ENCODE measurements at places on chromosomes 16 and 17. TPM values are rescaled to one million over a fixed set of nuclear protein-coding genes. Genes with fewer than 3 reads are reported as not detected.

DNA sequence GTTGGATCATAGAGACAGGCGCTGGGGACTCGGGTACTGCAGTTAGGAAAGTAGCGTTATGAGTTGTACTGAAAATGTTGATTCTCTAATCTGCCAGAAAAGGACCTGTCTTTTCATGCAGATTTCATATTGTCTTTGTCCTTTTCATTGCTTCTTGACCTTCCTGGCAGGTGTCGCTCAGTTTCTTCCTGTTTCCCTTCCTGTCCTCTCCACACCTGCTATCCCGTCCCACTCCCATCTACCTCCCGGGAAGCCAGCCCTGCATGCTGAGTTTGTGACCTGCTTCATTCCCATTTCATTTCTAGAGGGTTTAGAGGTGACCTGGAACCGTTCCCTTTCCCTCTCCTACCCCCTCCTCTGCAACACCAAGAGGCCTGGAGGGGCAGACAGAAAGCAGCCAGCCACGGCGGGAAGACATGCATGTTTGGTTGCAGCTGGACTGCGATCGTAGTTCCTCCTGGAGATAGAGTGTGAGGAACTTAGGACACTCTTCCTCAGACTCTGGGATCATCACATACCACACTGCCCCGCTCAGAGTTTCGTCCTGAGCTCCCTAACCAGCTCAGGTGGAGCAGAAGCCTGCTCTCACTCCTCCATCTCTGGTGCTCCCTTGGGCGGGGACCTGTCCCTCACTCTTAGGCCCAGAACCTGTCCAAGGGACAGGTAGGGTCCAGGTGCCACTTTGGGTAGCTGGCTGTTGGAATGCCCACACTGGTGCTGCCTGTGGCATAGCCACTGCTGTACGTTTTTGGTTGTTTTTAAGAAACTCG lies 23.9 kb upstream of the ARHGAP23 start:
- no peak for DNase-seq

The MPDU1 gene
- 55.3 TPM for total RNA-seq

GRCh38 chr16:361872-362701 lies 8.3 kb downstream of the MRPL28 start:
- DNase-seq, result peak; percentile 86

The KRTAP4-4 gene
- not detected for total RNA-seq

DNA sequence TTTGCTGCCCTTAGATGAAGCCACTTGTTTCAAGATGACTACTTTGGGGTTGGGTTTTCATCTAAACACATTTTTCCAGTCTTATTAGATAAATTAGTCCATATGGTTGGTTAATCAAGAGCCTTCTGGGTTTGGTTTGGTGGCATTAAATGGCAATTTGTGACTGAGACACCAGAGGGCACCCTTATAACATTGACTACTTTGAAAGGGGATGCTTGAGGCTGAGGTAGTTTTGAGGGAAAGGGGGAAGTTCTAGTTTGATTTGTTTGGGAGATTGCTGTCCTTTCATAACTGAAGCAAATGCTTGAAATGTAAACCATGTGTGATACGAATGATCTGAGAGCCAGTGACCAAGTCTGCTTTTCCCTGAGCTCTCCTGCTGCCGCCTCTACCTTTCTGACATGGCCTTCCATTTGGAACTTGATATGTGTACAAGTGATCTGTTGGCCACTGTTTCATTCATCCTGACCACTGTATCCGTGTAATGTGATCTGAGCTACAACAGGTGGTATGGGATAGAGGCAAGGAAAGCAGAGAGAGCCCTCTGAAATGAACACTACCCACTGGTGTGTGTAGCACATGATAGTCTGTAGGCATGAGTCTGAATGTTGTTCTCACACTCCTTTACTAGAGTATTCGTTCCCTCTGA lies 5.8 kb upstream of the RARA start:
- DNase-seq, result no peak

The CD79B gene
- total RNA-seq, result 4.7 TPM

The VAC14 gene
- 49.1 TPM for total RNA-seq

- DNase-seq, result no peak
These were observed 62.4 kb upstream of the MTMR4 start for GRCh38 chr17:58576679-58577367.

- no peak for DNase-seq
These were observed 2.8 kb downstream of the RBFOX3 start for GRCh38 chr17:79607940-79608623.

DNA sequence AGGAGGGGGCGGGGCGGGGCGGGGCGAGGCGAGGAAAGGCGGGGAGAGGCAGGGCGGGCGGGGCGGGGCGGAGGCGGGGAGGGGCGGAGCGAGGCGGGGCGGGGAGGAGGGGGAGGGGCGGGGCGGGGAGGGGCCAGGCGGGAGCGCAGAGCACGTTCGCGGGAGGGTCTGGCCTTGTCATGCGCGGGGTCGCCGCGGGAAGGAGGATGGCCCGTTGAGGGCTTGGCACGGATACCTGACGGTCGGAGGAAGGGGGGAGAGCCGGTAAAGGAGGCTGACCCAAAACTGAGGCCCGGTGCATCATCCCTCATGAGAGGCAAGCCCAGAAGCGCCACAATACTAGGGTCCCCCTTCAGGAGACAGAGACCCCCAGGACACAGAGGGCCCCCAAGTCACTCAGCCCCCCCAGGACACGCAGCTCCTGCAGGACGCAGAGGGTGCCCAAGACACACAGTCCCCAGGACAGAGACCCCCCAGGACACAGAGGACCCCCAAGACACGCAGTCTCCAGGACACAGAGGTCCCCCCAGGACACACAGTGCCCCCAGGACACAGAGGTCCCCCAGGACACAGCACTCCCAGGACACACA lies 593 bp upstream of the WDR45B start:
- peak; percentile 78 for DNase-seq
